Fibroblast of villous mesenchyme (primary cell): ENCODE measurements at places on chromosomes 3 and 15.

GRCh38 chr3:16377196-16377595 lies 112.2 kb downstream of the OXNAD1 start:
- DNase-seq: no peak

- DNase-seq: no peak
These were observed 173.5 kb downstream of the ATP10A start for GRCh38 chr15:25689592-25689991.

- no peak for DNase-seq
These were observed 32.2 kb downstream of the TFRC start for GRCh38 chr3:196049653-196050052.

DNA sequence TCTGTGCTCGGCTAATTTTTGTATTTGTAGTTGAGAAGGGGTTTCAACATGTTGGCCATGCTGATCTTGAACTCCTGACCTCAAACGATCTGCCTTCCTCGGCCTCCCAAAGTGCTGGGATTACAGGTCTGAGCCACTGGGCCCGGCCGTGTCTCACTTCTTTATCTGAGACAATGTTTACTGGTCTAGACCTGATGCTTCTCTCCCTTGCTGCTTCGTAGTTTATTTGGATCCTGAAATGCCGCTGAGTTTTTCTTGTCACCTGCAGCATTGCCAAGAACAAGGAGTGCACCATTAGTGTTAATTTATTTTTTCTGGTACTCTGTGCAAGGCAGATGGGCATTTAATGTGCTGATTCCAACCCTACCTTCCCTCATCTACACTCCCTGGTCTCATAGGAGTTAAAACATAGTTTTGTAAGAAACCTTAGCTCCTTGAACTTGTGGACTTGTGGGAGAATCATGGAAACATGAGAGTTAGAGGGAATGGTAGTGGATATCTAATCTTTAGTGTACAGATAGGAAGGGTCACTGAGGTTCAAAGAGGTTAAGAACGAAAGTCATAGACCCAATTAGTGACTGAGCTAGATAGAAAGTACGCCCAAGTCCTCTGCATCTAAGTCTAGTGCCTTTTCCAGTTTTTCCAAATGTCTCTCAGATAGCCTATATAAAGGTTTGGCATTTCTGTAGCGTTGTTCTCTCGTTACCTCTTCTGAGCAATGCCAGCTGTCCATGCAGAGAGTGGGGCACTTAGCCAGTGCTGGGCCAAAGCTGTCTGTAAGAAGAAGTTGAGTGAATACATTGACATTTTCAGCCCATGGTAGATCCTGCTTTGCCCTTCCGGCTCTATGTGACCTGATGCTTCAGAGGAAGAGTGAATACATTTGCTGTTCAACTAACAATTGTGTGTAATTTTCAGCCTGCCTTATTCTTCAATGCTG lies 244.1 kb downstream of the LPP start:
- no peak for DNase-seq
